Activated B cell treated with CpG ODN at 0.5 μM for 24 hours (primary cell): ENCODE measurements at places on chromosomes 5 and 9. TPM values are rescaled to one million over a fixed set of nuclear protein-coding genes. Genes with fewer than 3 reads are reported as not detected.

GRCh38 chr9:36315283-36315682 is 57.0 kb upstream of the GNE start:
- DNase-seq: no peak

Gene FAM169A
- 8.2 TPM in 2 replicates for total RNA-seq

DNA sequence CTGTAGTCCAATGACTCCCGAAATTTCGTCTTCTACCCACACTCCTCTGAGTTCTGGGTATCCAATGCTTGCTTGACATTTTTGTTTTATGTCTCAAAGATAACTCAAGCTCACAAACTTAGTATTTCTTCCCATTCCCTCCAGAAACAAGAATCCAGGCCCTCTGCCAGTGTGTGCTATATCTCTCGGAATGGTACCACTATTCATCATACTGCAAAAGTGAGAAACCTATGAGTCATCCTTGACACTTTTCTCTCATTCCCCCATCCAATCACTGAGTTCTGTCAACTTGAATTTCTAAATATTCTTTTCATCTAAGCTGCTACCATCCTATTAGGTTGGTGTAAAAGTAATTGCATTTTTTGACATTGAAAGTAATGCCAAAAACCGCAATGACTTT is 9.8 kb downstream of the SLC12A2 start:
- no peak for DNase-seq

GRCh38 chr9:29078063-29078666 is 1504.9 kb upstream of the C9orf72 start:
- no peak for DNase-seq

Gene HRCT1
- total RNA-seq: not detected in 2 replicates
